Activated CD4-positive, alpha-beta T cell treated with anti-CD3 and anti-CD28 coated beads, Interleukin-2, amount 50 U/mL, for 4 hours (primary cell): ENCODE measurements at places on chromosomes 6 and 20.

- DNase-seq: no peak
Measured at GRCh38 chr20:43375591-43375990, 82.1 kb upstream of the SRSF6 start.

GRCh38 chr6:105135907-105136430 is 43.8 kb downstream of the POPDC3 start:
- no peak for DNase-seq

DNA sequence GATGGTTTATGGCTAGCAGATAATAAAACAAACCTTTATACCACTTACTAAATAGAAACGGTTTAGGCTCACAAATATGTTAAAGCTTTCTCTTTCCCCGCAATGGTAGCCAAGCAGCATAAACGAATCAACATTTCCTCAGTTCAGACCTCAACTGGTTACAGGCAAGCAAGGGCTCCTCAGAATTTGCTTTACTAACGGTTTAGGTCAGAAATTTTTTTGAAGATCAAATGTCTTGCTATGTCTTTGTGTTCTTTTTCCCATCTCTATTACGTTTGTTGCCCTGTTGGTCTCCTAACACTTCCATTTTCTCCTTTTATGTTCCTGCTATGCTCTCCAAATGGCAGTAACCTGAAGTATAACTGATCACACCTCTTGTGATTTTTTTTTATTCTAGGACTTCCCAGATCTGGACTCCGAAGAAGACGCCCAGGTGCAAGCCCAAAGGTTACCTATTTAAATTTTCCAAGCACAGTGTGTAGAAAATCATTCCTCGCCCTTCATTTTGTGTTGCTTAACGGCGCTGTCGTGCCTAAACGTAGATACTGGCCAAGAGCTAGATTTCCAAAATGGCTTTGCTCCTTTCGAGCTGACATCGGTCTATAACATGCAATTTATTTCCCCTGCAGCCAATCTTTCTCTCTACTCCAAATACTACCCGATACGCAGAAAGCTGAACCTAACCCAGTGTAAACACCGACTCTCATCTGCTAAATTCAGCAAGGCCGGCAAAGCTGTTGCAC is 717 bp upstream of the ASF1A start:
- DNase-seq: peak; percentile 31

DNA sequence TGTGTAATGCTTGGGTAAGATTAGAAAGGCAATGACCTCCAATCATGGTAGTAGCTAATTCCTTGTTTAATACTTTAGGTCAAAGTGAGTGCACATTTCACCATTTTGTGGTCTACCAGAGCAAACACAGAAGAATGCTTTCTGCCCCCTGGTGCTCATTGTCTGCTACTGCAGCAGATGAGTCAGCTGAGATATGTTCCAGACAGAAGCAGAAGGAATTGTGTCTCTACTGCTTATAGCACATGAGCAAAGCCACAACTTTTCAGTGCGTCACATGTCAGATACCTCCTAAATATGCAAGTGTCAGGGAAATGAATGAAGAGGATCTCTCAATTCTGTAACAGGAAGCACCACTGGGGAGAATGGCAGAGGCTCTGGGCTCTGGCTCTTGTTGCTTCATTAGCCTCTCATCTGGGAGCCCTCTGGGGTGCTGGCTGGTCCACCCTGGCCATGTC is 308.9 kb downstream of the ALDH8A1 start:
- peak; percentile 79 for DNase-seq

- DNase-seq: no peak
Measured at GRCh38 chr6:52739134-52739533, 24.1 kb downstream of the GSTA2 start.

DNA sequence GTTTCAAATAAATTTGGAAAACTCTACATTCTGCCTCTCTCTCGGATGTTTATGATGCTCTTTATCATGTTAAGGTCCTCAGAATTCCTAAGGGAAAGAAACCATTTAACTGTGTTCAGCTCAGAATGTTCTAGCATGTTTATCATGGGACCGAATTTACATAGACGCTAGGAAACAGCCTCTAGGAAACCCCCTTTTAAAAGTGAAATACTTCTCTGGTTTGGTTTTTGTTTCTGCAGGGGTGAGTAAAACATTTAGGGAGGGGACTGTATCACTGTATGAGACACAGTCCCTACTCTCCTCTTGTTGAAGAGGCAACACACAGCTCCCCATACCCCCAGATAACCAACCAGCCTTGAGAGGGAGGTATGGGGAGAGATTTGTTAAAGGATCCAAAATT is 267.6 kb upstream of the SUPT3H start:
- no peak for DNase-seq
